ENCODE measurements at places on chromosomes 12 and 14. TPM values are rescaled to one million over a fixed set of nuclear protein-coding genes. Genes with fewer than 3 reads are reported as not detected.

DNA sequence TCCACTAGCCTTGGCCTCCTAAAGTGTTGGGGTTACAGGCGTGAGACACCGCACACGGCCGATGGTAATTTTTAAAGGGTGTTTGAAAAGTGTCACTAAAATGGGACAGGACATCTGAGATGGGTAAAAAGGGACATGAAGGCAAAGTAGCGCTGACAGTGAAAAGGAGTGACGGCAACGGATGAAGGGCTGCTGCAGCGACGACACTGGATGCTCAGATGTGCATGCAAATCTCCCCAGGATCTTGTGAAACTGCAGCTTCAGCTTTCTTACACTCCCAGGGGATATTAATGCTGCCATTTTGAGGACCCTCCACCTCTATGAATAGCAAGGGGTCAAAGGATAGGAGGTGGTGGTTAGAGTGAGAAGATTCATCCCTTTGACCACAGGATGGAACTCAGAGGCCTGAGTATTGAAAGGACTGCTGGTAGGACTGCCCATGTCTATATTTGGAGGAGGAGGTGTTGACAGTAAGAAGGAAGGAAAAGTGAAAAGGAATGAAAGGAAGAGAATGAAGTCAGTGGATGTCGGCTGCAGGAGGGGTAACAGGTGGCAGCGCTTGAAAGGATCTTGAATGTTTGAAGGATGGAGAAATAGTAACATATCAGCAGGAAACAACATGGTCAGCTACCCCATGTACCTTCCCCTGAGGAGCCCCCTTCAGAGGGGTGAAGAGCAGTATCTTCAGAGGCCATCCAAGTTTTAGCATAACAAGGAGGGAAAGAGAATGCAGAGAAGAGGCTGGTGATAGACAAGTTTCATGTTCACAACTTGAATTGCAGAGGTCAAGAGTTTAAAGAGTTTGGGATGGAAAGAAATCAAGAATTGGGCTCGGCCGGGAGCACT lies 37.1 kb downstream of the CLIP1 start:
- H3K27me3 ChIP-seq = no peaks in the 10 kb centered on the region
- no peaks in the 10 kb centered on the region for H3K4me1 ChIP-seq
- DNase-seq = no peak
- no peak overlapping the region for H3K4me3 ChIP-seq
- H3K36me3 ChIP-seq = peaks cover 10% of the 10 kb centered on the region

DNA sequence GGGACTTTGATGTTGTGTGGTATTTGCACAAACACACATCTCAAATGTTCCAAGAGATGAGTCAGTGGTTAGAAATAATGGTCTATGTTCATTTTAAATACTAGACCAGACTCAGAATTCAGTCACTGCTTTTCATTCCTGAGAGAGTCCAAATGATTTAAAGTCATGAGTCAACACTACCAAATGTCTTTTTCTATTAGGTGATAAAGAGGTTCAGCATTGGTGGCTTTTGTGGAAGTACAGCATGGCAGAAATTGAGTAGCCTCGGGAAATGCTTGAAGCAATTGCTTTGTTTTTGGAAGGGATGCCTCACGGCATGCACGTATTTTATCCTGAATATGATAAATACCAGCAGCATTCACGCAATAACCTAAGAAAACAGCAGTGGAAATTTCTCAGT lies 115.7 kb downstream of the DIO2 start:
- no peak overlapping the region for H3K4me3 ChIP-seq
- no peaks in the 10 kb centered on the region for H3K4me1 ChIP-seq
- H3K27me3 ChIP-seq = no peaks in the 10 kb centered on the region

Gene BCL11B
- total RNA-seq = 210 TPM

DNA sequence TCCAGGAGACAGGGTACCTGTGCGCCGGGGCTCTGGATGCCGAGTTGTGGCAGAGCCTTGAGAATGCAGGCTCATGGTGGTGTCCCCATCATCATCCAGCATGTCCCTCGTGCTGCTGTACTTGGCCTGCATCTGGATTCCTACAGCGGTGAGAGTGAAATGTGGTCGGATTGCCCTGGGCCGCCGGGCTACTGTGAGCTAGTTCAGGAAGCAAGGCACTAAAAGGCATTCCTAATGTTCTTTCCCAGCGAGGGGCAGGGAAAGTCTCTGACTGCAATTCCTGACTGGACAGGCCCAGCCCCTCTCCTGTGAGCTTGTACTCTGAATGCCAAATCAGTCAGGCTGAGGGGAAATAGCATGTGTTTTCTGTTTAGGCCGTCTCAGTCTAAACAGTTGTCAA lies at the start of gene CLEC1A:
CLEC1A (minus strand) TSS at position 195 of the 400 bp plus-strand sequence; CDS start at position 132, 63 bp downstream.
- H3K27me3 ChIP-seq = peaks cover 7% of the 10 kb centered on the region
- no peak for DNase-seq
- H3K4me3 ChIP-seq = no peak within 1 kb of the TSS
- no peaks in the 10 kb centered on the region for H3K4me1 ChIP-seq
- no peak within 1 kb of the TSS for H3K27ac ChIP-seq

DNA sequence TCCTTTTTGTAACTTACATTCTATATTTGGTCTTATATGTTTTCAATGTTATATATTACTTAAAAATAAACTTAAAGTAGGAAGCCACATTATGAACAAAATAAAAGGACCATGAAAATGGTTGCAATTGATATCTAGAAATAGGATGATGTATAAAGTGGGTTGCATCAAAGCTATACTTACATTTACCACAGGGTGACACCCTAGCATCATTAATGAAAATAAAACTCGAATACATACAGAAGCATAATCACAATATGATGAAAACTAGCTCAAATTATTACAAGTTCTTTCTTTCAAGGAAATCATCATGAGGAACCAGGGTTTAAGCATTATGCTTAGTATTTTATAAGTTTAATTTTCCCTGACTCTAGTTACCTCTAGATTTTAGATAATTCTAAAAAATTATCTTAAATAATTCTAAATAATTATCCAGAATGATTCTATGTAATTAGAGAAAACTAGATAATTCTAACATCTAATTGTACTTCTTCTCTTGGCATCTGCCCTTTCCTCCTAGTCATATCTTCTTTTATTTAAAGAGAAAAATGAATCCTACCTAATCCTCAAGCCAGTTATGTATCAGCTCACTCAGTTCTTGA lies 31.2 kb downstream of the TAS2R7 start:
- H3K27me3 ChIP-seq = peaks cover 18% of the 10 kb centered on the region
- no peaks in the 10 kb centered on the region for H3K4me1 ChIP-seq
- peak; percentile 42 for DNase-seq
- H3K4me3 ChIP-seq = no peak overlapping the region
- H3K36me3 ChIP-seq = no peaks in the 10 kb centered on the region

Gene TSPAN11
- not detected for total RNA-seq

Gene GRIN2B
- not detected for total RNA-seq

- peaks cover 6% of the 10 kb centered on the region for H3K4me1 ChIP-seq
- no peak for DNase-seq
- peaks cover 3% of the 10 kb centered on the region for H3K27me3 ChIP-seq
- no peak overlapping the region for H3K4me3 ChIP-seq
Observed at GRCh38 chr14:94021416-94022157, 4.6 kb upstream of the OTUB2 start.

- no peak overlapping the region for H3K4me3 ChIP-seq
- H3K27me3 ChIP-seq = no peaks in the 10 kb centered on the region
- no peak overlapping the region for H3K27ac ChIP-seq
- no peaks in the 10 kb centered on the region for H3K4me1 ChIP-seq
- H3K36me3 ChIP-seq = no peaks in the 10 kb centered on the region
- peak; percentile 16 for DNase-seq
Observed at GRCh38 chr14:86654558-86655184, 1124.7 kb downstream of the FLRT2 start.

All from CD4-positive, CD25-positive, alpha-beta regulatory T cell (primary cell).